ENCODE measurements at places on chromosomes 7 and 10.
A peak's percentile ranks its signal among the peaks of the same experiment; 100 is the strongest.

DNA sequence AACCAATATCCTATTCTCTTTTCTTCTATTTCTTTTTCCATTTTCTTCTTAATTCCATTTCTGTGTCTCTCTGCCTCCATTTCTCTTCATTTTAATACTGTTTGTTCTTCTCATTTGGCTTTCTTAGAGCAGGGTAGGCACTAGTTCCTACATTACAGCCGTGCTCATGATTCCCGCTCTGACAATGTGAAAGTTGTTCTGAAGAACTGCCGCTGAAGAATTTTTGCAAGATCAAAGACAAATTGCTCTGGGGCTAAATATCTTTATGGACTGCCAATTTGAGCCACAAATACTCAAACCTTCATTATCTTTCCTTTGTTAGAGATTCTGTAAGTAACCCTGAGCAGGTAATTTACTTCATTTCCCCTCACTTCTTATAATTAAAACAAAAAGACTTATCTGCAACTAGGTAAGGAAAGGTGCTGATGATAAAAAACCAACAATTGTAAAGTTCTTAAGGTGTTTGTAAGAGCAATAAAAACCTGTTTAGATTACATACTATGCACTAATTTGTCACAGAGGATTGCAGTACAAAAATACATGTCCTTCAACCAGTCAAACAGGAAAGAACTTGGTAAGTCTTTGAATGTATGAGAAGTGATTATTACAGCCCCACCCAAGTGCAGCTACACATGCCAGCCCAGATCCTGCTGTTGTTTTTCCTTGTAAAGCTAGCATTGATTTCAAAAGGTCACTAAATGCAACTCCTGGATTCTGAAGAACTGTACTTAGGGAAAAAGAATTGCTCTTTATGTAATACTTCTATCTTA, 127.5 kb downstream of the COL28A1 start:
- DNase-seq = no peak

- no peak for DNase-seq
Measured at GRCh38 chr10:61897671-61898434, 3.6 kb upstream of the ARID5B start.

GRCh38 chr7:127578711-127579275, 6.6 kb downstream of the GCC1 start:
- DNase-seq = no peak

- peak; percentile 54 for DNase-seq
Measured at GRCh38 chr10:49387071-49387470, 8.8 kb downstream of the DRGX start.

DNA sequence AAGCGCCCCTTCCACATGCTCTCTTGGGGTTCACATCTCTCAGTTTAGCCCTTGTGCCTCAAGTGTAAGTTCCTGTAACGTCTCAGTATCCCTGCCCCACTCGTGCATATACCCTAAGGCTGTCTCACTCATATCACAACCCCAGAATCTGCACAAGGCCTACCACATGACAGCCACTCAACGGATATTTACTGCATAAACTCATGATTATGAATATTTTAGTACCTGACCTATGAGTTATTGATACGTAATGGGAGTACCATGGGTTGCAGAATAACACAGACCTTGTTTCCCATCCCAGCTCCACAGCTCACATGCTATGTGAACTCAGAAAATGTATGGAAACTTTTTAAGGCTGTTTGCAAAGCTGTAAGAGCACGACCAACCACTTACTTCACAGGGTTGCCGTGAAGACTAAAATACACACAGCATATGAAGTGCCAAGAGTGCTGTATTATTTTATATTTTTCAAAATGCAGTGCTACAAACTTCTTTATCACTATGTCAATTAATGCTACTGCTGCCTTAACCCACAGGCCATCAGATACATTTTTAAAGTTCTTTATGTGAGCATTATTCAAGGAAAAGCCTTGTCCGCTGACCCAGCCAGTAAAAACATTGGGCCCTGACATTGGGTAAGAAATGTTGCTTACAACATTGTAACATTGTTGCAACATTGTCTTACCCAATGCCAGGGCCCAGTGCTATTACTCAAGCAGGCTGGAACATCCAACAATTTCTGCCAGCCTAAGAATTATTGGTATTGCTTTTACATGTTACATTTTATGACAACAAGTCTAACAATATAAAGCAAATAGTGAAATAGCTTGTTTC, 97.2 kb downstream of the JAZF1 start:
- DNase-seq = no peak

GRCh38 chr7:116583653-116584052, 58.8 kb downstream of the CAV1 start:
- no peak for DNase-seq
